ENCODE measurements at places on chromosomes 13 and 19.

- DNase-seq, result no peak
These were observed 3.8 kb upstream of the MYPOP start for GRCh38 chr19:45906221-45906620.

DNA sequence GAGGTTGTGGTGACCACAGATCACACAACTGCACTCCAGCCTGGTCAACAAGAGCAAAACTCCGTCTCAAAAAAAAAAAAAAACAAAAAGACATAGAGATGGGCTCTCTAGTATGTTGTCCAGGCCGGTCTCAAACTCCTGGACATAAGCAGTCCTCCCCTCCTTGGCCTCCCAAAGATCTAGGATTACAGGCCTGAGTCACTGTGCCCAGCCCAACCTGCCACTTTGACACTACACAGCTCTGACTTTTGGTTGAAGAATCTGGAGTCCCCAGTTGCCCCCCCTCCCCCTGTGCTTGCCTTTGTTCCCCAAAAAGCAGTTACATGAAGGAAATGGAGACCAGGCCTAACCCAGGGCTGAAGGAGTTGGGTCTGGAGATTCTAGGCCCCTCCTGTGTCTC is 12.9 kb downstream of the CARM1 start:
- DNase-seq, result no peak

DNA sequence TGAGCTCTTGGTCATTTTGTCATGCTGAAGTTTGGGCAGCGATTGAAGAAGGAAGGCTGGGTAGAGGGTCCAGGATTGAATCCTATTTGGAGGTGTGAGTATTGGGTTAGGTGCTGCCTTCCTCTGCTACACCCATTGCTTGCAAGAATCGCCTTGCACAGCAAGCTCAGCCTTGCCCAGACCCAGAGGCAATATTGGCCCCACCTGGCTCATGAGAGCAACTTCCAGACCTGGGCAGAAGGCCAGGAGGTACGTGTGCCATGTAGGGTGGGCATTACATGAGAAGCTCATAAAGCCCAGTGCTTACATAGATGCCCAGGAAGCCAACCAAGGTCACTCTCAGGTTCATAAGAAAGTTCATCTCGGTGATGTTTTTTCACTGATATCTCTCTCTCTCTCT is 718.0 kb downstream of the EFNB2 start:
- DNase-seq, result no peak

DNA sequence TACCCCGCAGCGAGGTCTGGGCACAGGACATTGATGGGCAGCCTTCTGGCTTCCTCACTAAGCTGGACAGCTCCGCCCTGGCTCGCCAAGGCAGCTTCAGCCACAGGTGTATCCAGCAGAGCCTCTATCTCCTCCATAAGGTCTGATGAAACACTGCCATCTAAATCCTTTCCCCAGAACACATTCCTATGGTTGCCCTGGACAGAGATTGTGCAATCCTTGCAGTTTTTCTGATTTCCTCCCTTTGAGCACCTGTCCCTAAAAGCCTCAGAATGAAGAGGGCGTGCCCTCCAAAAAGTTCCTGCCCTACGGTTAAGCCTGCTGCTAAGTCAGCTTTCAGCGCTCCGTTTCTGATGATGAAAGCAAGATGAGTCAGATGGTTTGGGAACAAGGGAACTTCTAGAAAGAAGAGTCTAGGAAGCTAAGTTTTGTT is 21.0 kb downstream of the CLEC4M start:
- DNase-seq, result no peak

DNA sequence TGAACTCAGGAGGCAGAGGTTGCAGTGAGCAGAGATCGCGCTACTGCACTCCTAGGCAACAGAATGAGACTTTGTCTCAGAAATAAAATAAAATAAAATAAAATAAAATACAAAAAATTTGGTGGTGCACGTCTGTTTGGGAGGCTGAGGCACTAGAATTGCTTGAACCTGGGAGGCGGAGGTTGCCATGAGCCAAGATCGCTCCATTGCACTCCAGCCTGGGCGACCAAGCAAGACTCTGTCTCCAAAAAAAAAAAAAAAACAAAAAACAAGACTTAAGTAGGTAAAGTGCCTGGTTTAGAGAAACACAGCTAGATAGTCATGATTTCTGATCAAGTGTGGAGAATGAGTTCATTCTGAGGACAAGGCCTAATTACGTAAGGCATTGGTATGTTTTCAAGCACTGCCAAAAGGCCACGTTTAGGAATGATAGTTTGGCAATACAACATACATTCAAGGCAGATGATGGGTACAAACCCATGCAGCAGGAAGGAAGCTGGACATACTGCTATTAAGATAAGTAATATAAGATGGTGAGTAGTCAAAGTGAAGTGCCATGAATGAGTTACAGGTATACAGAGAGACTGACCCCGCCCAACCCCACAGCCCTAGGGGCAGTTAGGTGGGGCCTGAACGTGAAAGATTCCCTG is 4.8 kb upstream of the UCHL3 start:
- DNase-seq, result no peak
